CD8-positive, alpha-beta memory T cell (primary cell): ENCODE measurements at places on chromosomes 11 and 22.

GRCh38 chr11:68142028-68142412 lies 20.8 kb upstream of the CHKA start:
- no peak for DNase-seq

GRCh38 chr22:18050065-18050464 lies 25.7 kb upstream of the MICAL3 start:
- no peak for DNase-seq

DNA sequence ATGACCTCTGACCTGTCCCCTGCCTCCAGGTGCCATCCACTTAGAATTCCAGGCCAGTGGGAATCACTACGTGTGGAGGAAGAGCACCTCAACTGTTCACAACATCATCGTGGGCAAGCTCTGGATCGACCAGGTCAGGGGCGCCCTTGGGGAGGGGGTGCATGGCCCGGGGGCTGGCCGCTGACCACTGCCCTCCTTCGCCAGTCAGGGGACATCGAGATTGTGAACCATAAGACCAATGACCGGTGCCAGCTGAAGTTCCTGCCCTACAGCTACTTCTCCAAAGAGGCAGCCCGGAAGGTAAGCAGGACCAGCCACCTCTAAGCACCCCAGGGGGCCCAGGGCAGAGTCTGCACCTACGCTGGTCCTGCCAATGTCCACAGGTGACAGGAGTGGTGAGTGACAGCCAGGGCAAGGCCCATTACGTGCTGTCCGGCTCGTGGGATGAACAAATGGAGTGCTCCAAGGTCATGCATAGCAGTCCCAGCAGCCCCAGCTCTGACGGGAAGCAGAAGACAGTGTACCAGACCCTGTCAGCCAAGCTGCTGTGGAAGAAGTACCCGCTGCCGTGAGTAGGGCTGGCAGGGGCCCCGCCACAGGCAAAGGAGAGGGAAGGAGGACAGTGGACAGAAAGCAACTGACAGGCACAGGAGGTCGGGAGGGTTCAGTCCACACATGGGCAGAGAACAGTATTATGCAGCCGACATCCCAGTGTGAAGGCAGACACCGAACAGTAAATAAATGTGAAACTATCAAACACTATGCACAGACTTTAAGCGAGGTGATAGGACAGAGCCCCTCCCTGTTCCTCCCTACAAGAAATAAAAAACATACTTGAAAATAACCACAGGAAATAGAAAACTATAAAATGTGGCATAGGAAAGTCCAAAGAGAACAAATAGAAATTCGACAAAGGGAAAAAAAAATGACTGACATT lies 74.9 kb downstream of the MORC2 start:
- DNase-seq = no peak

GRCh38 chr11:73990730-73991129 lies 8.1 kb upstream of the UCP2 start:
- DNase-seq = no peak

GRCh38 chr11:31641477-31642062 lies 132.0 kb downstream of the ELP4 start:
- DNase-seq = no peak

GRCh38 chr11:72373163-72373562 lies 61.2 kb downstream of the CLPB start:
- DNase-seq = no peak

DNA sequence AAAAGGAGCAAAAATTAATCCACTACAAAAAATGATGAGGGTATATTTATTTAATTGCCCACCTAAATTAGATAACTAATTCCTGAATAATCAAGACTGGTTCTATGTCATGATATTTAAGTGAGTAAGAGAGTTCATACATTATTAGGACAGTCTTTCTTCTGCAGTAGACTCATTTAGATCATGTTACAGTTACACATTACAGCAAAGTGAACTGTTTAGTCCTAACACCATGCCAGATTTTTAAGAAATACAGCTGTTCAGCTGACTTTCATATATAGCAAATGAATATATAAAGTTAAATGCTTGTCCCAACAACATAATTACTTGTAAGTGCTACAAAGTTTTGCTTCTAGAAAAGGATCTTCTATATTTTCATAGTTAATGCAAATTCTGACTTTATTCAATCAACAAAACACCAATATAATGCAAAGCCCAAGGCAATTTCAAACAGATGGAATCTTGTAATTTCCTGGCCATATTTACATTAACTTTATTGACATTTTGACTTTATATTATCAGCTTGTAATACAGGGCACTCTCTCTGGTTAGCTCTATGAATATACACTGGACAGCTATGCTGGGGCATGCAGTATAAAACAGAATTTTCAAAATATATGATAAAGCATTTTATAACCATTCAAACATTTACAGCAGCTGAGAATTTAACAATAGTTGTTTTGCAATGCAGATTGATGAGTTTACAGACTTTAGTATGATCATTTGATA lies 45.7 kb upstream of the TP53AIP1 start:
- no peak for DNase-seq

GRCh38 chr22:44668190-44668885 lies 33.7 kb upstream of the PRR5 start:
- DNase-seq = peak; percentile 58

DNA sequence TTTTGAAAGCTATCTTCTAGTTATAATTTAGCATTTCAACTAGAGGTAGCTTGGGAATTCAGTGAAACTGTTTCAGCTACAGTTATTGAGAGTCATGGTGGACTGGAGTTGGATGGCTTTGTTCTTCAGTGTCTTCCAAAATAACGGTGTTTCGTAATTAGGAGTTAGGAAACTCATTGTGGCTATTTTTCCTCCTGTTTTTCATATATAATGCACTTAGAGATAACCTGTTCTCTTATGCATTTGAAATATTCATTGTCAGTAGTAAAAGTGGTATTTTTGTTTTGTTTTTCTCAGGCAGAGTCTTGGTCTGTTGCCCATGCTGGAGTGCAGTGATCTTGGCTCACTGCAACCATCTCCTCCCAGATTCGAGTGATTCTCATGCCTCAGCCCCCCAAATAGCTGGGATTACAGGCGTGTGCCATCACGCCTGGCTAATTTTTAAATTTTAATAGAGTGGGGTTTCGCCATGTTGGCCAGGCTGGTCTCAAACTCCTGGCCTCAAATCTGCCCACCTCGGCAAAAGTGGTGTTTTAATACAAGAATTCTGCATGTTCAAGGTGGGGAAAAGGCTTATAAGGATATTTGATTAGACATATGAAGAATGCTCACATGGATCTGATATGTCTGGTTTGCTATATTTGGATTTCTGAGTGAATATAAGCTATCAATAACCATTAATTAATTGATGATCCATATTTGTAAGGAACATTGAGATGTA lies 12.7 kb downstream of the PDHX start:
- no peak for DNase-seq

DNA sequence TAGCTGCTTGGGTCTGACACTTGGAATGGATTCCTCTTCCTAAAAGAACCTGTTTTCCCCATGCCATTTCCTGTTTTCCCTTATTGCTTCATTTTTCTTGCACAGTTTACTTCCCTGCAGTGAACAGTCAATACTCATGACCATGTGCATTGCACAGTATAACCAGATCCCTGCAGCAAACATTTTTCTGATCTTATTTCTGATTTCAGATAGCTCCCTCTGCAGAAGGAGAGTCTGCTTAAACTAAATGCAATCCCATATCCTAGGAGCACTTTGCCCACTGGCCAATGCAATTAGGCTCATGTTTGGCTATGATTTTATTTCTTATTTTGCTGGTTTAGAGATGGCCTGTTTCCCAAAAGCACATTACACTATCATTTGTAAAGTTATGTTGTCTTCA lies 96.7 kb upstream of the CD44 start:
- no peak for DNase-seq

DNA sequence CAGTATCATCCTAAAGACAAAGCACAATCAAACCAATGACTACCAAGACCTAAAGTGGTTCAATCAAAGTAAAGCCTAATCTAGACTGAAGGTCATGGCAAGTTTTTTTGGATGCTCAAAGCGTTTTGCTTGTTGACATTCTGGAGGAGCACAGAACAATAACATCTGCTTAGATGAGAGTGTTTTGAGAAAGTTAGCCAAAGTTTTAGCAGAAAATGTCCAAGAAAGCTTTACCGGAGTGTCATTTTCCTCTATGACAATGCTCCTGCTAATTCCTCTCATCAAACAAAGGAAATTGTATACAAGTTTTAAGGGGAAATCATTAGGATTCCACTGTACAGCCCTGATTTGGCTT lies 256.9 kb upstream of the FAT3 start:
- no peak for DNase-seq

DNA sequence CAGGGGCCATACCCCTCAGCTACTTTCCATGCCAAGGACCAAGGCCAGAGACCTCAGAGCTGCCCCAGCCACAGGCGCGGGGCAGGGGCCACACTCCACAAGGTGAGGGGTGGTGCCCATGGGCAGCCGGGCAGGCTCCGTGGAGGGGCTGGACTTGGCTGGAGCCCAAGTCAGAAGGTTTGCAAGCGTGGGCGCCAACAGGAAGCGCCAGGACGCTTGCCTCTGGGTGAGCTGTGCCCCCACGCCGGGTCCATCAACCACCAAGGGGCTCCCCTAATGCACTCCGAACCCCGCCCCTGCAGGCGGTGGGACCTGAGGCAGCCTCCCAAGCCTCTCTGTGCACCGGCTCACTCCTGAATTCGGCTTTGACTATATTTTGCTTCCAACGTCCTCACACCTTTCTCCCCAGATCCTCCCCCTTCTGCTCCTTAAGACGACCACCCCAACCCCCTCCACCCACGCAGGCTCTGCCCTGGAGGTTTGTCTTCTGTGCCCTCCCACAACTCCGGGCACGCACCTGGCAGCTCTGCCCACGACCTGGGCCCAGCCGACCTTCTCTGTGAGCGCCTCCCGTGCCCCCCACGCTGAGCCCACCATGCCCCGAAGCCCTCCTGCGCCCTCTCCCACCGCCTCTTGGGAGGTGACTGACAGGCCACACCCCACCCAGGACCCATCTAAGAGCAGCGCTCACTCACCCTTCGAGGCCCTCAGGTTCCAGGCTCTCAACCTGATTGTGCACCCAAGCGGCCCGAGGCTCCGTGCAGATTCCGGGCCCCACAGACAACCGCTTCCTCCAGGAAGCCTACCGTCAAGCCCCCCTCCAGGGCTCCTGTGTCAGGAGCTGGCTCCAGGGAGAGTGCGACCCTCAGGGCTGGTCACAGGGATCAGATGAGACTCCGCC lies 2.6 kb upstream of the PKP3 start:
- DNase-seq = no peak

GRCh38 chr11:2314525-2315394 lies 12.9 kb downstream of the TSPAN32 start:
- no peak for DNase-seq

DNA sequence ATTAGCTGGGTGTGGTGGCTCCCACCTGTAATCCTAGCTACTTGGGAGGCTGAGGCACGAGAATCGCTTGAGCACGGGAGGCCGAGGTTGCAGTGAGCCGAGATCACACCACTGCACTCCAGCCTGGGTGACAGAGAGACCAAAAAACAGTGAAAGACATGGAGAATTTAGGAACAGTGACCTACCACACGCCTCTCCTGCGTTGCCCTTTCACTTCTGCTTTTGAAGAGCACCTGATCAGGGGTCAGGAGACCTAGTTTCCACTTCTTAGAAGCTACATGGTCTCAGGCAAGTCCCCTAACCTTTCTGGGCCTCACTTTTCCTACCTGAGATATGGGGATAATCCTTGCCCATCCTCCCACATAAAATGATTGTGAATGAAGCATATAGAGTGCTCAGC lies 12.2 kb downstream of the SLC35C1 start:
- DNase-seq = no peak

- no peak for DNase-seq
Observed at GRCh38 chr11:76670485-76671236, at the start of gene LRRC32. TSS of gene LRRC32 (minus strand) at chr11:76670747. CDS start at chr11:76665954, 4,793 bp downstream.

- no peak for DNase-seq
Observed at GRCh38 chr11:34251589-34251980, 106.2 kb downstream of the ABTB2 start.

- no peak for DNase-seq
Observed at GRCh38 chr22:32583921-32584335, 109.3 kb downstream of the FBXO7 start.

- DNase-seq = no peak
Observed at GRCh38 chr11:10108915-10109680, 184.9 kb downstream of the SBF2 start.

DNA sequence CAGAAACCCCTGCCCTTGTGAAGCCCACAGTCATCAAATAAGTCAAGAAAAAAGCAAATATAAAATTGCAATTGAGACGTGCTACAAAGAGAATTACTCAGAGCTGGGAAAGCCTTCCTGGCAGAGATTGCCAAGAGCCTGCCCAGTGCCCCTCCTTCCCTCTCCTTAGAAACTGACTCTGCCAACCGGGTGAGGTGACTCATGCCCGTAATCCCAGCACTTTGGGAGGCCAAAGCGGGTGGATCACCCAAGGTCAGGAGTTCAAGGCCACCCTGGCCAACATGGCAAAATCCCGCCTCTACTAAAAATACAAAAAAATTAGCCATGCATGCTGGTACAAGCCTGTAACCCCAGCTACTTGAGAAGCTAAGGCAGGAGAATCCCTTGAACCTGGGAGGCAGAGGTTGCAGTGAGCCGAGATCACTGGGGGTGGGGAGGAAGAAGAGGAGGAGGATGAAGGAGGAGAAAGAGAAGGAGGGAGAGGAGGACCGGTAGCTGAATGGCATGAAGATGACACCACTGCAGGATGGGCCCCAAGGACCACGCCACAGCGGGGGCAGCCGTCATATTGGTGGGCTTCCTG lies 76.1 kb upstream of the RTL6 start:
- DNase-seq = no peak

GRCh38 chr22:41308544-41308947 lies 7.2 kb downstream of the ZC3H7B start:
- DNase-seq = no peak

DNA sequence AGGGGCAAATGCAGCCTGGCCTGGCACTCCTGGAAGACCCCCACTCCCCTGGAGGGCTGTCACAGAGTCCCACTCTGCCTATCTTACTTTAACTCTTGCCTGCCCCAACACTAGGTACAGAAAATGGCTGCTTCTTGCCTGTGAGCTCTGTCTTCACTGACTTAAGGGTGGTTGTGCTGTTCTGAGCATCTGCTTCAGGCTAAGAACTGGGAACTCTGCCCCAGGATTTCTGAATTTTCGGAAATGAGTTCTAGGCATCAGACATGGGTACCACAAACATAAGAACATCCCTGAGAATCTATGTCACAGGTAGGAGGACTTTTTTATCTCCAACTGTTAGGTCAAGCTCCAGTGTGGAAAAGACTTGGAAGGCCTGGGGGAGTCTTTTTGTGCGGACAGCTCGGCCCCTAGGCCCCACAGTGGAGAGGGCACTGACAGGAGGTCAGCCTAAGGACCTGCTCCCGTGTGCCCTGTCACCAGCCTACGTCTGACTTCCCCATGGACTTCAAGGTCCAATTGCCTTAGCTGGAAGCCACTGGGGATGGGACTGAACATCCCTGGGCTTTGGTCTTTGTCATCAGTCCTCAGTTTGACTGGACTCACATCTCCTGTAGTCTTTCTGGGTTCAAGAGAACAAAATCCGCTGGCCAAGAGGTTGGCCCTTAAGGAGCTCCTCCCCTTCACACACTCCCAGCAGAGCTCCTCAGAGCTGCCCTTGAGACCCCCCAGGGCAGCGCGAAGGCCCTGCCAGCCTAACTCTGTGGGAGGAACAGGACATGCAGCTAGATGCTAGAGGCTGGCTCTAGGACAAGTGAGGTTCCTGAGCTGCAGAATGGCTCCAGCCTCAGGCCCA lies 31.9 kb downstream of the PPP2R1B start:
- DNase-seq = no peak
